ENCODE measurements at places on chromosomes 5 and 9.

- H3K4me3 ChIP-seq = no peak overlapping the region
- H3K4me1 ChIP-seq = no peaks in the 10 kb centered on the region
- H3K27me3 ChIP-seq = no peaks in the 10 kb centered on the region
- DNase-seq = no peak
- H3K27ac ChIP-seq = no peak overlapping the region
- no peaks in the 10 kb centered on the region for H3K36me3 ChIP-seq
Measured at GRCh38 chr9:5900622-5901021, 9.9 kb downstream of the MLANA start.

GRCh38 chr9:101860920-101861319 lies 122.5 kb upstream of the GRIN3A start:
- no peak overlapping the region for H3K4me3 ChIP-seq
- no peaks in the 10 kb centered on the region for H3K4me1 ChIP-seq
- H3K27me3 ChIP-seq = no peaks in the 10 kb centered on the region

GRCh38 chr5:19002111-19002510 lies 985.9 kb downstream of the CDH18 start:
- H3K4me1 ChIP-seq = no peaks in the 10 kb centered on the region
- no peak overlapping the region for H3K4me3 ChIP-seq
- no peak overlapping the region for H3K27ac ChIP-seq
- no peaks in the 10 kb centered on the region for H3K36me3 ChIP-seq

GRCh38 chr9:37639109-37639762 lies 11.5 kb upstream of the FRMPD1 start:
- no peak for DNase-seq
- no peak overlapping the region for H3K27ac ChIP-seq
- H3K36me3 ChIP-seq = no peaks in the 10 kb centered on the region
- H3K4me1 ChIP-seq = no peaks in the 10 kb centered on the region
- peaks cover 41% of the 10 kb centered on the region for H3K27me3 ChIP-seq
- no peak overlapping the region for H3K4me3 ChIP-seq

GRCh38 chr5:139076111-139076510 lies 122.1 kb downstream of the SIL1 start:
- no peaks in the 10 kb centered on the region for H3K36me3 ChIP-seq
- no peak for DNase-seq
- no peak overlapping the region for H3K27ac ChIP-seq
- H3K27me3 ChIP-seq = no peaks in the 10 kb centered on the region

DNA sequence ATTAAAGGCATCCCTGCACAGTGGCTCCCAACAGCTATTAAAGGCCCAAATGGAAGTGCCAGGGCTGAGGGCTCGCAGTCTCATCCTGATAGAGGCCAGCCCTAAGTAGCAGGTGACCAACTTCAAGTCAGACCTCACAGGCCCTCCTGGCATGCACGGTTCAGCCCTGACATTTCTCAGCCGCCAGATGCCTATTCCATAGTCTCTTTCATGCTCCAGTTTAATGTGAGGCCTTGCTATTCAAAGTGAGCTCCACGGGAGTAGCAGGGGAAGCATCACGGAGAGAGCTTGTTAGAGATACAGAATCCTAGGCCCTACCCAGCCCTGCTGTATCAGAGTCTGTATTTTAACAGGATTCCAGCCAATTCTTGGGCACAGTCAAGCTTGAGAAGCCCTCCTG lies 11.1 kb downstream of the LHFPL2 start:
- peak overlapping the region; percentile 58 for H3K27ac ChIP-seq
- no peak for DNase-seq
- peaks cover 47% of the 10 kb centered on the region for H3K4me1 ChIP-seq
- H3K36me3 ChIP-seq = no peaks in the 10 kb centered on the region

DNA sequence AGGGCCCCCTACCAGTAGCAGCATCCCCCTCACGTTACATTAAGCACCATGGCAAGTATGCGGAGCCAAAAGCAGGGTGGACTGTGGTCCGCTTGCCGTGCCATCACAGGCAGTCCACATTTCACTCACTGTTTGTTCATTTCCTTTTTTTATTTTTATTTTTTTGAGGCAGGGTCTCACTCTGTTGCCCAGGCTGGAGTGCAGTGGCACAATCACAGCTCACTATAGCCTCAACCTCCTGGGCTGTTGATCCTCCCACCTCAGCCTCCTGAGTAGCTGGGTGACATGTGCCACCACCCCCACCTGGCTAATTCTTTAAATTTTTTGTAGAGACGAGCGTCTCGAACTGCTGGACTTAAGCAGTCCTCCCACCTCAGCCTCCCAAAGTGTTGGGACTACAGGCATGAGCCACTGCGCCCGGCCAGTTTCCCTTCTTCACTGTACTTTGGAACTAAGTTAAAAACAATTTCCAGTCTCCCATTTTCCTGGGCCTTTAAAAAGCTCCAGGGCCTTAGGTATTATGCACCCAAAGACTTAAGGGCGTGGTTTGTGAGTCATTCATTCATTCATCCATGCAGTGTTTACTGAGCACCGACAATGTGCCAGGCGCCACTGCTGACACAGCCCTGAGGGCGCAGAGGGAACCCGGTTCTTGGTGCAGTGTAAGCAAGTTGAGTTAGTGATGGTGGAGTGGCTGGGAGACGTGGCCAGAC lies 19.9 kb downstream of the PRRX2 start:
- no peaks in the 10 kb centered on the region for H3K36me3 ChIP-seq
- DNase-seq = no peak
- H3K4me1 ChIP-seq = no peaks in the 10 kb centered on the region
- H3K4me3 ChIP-seq = no peak overlapping the region
- H3K27ac ChIP-seq = no peak overlapping the region

GRCh38 chr9:113755433-113755832 lies 120.7 kb upstream of the ZNF618 start:
- DNase-seq = no peak
- no peaks in the 10 kb centered on the region for H3K4me1 ChIP-seq
- H3K27ac ChIP-seq = no peak overlapping the region
- peaks cover 6% of the 10 kb centered on the region for H3K27me3 ChIP-seq

- 0 out of 2 replicates have a peak, but pooled peaks cover 3% of the 10 kb centered on the region for H3K36me3 ChIP-seq
- no peaks in the 10 kb centered on the region for H3K27me3 ChIP-seq
- no peak overlapping the region for H3K4me3 ChIP-seq
- no peaks in the 10 kb centered on the region for H3K4me1 ChIP-seq
- DNase-seq = peak; percentile 8
Measured at GRCh38 chr5:79318935-79319614, 83.1 kb downstream of the JMY start.

DNA sequence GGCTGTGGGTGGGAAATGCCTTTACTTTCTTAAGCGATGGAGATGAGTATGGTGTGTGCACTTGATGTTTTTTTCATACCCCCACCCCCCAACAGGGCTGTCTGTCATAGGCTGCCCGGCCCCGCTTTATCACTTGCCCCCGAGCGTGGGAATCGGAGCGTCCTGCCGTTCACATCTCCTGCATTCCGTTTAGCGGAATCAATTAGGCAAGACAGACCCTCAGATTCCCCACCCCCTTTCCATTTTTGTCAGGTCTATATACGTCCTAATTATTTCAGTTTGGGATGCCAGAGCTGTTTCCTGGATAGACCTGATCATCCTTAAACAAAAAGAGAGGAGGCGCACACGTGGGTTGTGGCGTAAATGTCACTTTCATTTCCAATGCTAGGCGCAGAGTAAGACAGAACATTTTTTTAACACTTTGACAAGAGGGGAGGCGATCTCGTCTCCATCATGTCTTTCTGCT lies 217.2 kb downstream of the MEF2C start:
- H3K36me3 ChIP-seq = peaks cover 2% of the 10 kb centered on the region
- H3K4me3 ChIP-seq = peak overlapping the region; percentile 87
- H3K4me1 ChIP-seq = peaks cover 49% of the 10 kb centered on the region
- peak overlapping the region; percentile 96 for H3K27ac ChIP-seq
- H3K27me3 ChIP-seq = no peaks in the 10 kb centered on the region
- no peak for DNase-seq

DNA sequence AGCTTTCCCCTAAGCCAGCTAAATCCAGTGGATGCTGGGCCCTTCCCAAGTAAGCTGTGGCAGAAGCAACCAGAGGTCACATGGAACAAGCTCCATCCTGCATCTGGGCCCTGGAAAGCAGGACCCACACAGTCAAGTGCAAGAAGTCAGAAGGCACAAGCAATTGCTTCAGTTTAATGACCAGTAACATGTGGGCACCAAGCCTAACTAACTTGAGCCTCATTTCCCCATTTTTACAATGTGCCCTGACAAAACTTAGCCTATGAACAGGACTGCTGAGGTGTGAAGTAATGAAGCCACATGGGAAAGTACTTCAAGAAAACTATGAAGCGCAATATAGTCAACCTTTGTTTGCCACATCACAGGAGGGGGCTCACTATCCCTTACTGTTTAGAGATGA lies 90.5 kb downstream of the TLE1 start:
- no peak for DNase-seq
- no peak overlapping the region for H3K4me3 ChIP-seq
- no peak overlapping the region for H3K27ac ChIP-seq
- no peaks in the 10 kb centered on the region for H3K4me1 ChIP-seq
- H3K36me3 ChIP-seq = no peaks in the 10 kb centered on the region

DNA sequence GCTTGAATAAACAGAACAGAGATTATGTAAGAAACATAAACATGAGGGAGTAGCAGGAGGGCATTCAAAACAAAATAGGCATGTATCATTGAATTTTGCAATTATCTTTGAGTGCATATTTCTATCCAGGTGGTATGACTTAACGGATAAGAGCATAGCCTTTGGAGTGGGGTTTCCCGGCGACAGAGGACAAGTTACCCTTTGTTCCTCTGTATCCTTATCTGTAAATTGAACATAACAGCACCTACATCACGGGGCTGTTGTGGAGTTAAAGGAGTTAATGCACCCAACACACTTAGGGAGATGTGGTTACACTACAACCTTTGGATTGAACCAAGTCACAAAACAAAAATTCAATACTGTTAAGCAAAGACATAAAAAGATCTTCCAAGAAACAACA lies 314.6 kb upstream of the KIF2A start:
- peaks cover 3% of the 10 kb centered on the region for H3K27me3 ChIP-seq
- H3K4me1 ChIP-seq = no peaks in the 10 kb centered on the region
- H3K27ac ChIP-seq = no peak overlapping the region
- H3K4me3 ChIP-seq = no peak overlapping the region
- no peaks in the 10 kb centered on the region for H3K36me3 ChIP-seq

DNA sequence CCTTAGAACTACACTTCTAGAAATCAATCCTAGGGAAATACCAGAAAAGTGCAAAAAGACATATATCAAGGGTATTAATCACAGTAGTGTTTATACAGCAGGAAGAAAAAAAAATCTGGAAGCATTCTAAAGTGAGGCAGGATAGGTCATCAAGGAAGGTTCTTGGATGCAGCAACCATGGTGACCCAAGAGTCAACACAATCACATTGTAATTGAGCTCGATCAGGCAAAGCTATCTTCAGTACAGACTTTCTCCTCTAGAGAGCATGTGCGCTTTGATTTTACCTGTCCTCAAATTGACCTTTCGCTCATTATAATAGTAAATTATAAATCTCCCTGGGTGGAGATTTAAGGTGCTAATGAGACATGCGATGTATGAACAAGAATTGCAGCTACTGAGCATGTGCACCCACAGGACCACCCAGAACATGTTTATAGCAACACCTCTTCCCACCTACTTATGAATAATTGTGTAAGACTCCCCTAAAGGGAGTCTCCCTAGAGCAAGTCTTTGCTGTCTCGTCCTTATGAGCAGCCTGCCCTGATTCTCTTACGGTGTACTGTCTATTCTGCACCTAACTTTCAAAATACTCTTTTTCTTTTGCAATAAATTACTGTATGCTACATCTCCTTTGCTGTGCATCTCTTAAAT lies 297.7 kb downstream of the ATPSCKMT start:
- no peaks in the 10 kb centered on the region for H3K27me3 ChIP-seq
- no peaks in the 10 kb centered on the region for H3K36me3 ChIP-seq
- H3K27ac ChIP-seq = no peak overlapping the region
- no peak overlapping the region for H3K4me3 ChIP-seq
- no peak for DNase-seq
- H3K4me1 ChIP-seq = no peaks in the 10 kb centered on the region

Measured in Panc1 (cell line).